ENCODE measurements at places on chromosomes 5 and 9. TPM values are rescaled to one million over a fixed set of nuclear protein-coding genes. Genes with fewer than 3 reads are reported as not detected.

Gene AOPEP
- 89.5 TPM for total RNA-seq

GRCh38 chr5:169909945-169910344 lies 70.3 kb downstream of the INSYN2B start:
- no peak for DNase-seq

DNA sequence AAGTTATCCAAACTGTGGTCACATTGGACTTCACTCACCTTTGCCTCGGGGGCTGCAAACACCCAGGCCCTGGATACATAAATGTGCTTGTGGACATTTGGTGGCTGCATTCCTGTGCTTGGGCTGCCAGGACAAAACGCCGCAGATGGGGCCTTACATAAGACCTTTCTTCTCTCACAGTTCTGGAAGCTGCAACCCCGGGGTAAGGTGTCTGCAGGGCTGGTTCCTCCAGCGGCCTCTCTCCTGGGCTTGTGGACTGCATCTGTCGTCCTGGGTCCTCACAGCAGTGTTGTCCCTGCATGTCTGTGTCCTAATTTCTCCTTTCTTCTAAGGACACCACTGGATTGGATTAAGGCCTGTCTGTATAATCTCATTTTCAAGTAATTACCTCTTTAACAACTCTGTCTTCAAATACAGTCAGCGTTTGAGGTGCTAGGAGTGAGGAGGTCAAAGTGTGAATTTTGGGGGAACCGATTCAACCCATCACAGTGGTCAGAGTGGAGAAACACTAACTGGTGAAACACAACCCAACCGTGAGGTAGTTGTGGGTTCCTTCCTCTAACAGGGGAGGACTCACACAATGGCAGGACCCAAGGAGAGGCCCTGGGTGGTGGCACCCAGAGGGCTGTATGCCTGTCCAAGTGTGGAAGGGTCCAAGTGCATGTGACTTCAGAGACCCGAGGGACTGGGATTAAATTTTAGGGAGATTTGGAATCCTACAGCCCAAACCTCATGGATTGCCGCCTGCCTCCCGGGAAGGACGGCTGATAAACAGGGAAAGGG lies 415.6 kb downstream of the IRX2 start:
- no peak for DNase-seq

GRCh38 chr5:39639618-39640089 lies 214.9 kb upstream of the DAB2 start:
- DNase-seq: no peak

GRCh38 chr5:90264689-90265544 lies 144.6 kb downstream of the CETN3 start:
- peak; percentile 75 for DNase-seq

GRCh38 chr9:107043886-107044285 lies 180.9 kb downstream of the ZNF462 start:
- no peak for DNase-seq

Gene NMUR2
- 178 TPM for total RNA-seq

Gene FREM1
- not detected for total RNA-seq

GRCh38 chr5:14410068-14410393 lies 171.6 kb upstream of the OTULINL start:
- DNase-seq: no peak

Gene PDZD2
- 0.76 TPM for total RNA-seq

Gene IL13
- total RNA-seq: not detected

GRCh38 chr9:77511525-77511924 lies 136.6 kb downstream of the GNA14 start:
- no peak for DNase-seq

GRCh38 chr5:109982966-109983534 lies 293.3 kb downstream of the MAN2A1 start:
- no peak for DNase-seq

Gene MYMK
- not detected for total RNA-seq

Gene MYOZ3
- total RNA-seq: not detected

Gene LURAP1L
- 52.7 TPM for total RNA-seq

- DNase-seq: no peak
Measured at GRCh38 chr5:42285230-42285629, 138.0 kb upstream of the GHR start.

- no peak for DNase-seq
Measured at GRCh38 chr9:96844040-96844439, 10.3 kb downstream of the ZNF782 start.

GRCh38 chr5:178630475-178630930 lies 3.7 kb upstream of the CLK4 start:
- DNase-seq: no peak

Gene FAM153A
- 4.3 TPM for total RNA-seq

GRCh38 chr5:126394211-126394788 lies 28.9 kb upstream of the GRAMD2B start:
- no peak for DNase-seq

- no peak for DNase-seq
Measured at GRCh38 chr9:114017741-114018715, 60.1 kb downstream of the AMBP start.

GRCh38 chr9:132679946-132680625 lies 9.8 kb downstream of the GTF3C4 start:
- DNase-seq: no peak

Gene FAM53C
- total RNA-seq: 36.1 TPM

GRCh38 chr5:61050292-61050691 lies 105.3 kb downstream of the NDUFAF2 start:
- DNase-seq: no peak

Gene RASGRF2
- total RNA-seq: 26.3 TPM

Gene ENTPD8
- 1.6 TPM for total RNA-seq

Gene GPR150
- total RNA-seq: 0.24 TPM

All from Calu3 (cell line).